Suprapubic skin (tissue), 4 donors: ENCODE measurements at places on chromosomes 4 and X.

GRCh38 chr4:152075253-152075928, 314.6 kb upstream of the GATB start:
- no peak for DNase-seq

GRCh38 chr4:15968551-15969300, 5.8 kb upstream of the FGFBP2 start:
- DNase-seq = no peak

DNA sequence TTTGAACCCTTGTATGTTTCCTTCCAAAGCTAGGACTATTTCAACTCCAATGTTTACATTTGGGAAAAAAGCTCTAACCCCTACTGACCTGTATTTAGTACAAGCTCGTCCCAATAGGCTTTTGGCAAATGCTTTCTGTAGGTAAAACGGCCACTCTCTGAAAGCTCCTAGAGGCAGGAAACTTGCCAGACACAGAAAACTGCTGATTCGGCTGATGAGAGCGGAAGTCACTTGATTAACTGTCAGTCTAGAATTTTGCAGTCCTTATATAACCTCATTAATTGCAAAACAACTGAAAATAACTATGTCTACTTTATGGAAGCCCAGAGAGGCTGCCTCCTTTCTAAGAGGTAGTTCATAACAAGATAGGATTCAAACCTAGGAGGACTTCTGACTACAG, 108.1 kb downstream of the TSPAN7 start:
- DNase-seq = no peak

DNA sequence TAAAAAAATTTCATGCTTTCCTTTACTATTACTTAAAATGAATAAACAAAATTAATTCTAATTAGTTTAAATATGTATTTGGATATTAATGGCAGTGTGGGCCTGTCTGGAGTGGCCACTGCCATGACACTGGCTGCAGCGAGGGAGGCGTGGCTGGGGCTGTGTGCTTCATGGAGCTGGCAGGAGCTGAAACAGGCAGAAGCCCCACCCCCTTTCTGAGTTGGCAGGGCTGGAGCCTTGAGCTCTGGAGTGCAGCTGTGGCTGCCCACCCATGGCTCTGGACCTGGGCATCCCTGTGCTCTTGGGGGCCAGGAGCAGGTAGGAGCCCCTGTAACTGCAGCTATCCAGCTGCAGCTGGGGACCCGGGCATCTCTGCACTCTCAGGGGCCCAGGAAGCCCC, 8.2 kb upstream of the HSD17B11 start:
- DNase-seq = no peak

- DNase-seq = no peak
These were observed 126.3 kb downstream of the GPAT3 start for GRCh38 chr4:83662204-83662603.

DNA sequence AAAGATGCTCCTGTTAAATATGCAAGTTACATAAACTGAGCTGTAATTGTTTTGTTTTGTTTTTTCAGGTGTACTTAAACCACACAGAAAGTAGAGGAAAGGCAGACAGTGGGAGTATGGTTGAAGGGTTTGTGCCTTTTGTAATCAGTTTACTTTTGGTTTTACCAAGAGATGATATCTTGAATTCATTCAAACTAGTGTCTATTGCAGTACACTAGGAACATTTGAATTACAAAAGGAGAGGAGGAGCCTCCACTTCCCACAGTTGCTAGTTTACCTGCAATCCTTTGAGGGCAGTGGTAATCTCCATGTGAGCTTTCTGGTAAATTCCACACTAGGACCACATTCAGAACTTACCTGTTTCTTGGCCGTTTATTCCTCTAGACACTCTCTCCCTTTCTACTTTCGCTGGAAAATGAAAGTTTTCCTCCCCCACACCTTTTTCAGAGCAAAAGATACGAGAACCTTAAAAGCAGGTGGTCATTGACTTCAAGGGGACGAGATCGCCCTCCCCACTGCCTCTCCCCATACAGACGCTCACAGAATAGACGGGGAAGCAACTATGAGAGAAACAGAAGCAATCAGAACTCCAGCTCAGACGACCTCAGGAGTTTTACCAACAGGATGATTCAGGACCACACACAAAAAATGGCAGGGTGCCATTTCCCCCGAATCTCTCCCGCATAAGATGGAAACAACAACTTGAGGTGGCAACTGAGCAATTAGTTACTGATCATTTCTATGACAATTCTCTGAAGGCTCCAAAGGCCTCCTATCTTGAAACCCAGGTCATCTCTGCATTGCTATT, 3.3 kb downstream of the RBM47 start:
- no peak for DNase-seq

DNA sequence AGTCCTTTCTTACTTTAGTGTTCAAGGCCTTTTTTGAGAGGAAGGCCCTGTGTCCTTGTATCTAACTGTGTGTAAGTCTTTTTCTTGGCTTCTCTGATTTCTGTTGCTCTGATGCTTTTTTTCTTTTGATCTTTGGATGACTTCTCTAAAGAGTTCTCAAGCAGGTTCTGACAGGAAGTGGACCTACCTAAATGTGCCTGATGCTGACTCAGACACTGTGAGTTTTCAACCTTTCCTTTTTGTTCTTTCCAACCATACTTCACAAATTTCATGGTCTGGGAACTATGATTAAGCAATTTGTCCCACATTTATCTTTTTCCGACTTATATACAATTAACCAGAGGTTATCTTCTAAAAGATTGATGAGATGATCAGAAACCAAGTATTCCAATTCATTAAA, 96.5 kb downstream of the SYTL5 start:
- no peak for DNase-seq

GRCh38 chr4:76562161-76562560, 127.1 kb downstream of the SHROOM3 start:
- DNase-seq = no peak

DNA sequence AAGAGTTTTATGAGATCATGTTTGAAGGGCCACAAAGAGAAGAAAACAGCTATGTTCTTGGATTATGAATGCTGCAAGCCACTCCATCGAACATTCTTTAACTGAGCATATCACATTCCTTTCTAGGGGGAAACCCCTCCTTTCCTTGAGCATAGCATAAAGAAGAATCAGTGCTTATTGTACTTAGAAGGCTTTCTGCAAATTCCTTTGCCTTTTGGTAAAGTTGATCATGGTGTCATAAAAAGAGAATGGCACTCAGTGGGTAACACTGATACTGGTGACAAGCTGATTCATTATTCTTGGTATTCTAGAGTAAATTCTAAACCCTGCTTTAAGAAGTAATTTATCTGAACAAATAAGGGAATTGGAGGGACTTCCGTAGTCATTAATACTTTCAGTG, 88.5 kb upstream of the GPR34 start:
- no peak for DNase-seq

DNA sequence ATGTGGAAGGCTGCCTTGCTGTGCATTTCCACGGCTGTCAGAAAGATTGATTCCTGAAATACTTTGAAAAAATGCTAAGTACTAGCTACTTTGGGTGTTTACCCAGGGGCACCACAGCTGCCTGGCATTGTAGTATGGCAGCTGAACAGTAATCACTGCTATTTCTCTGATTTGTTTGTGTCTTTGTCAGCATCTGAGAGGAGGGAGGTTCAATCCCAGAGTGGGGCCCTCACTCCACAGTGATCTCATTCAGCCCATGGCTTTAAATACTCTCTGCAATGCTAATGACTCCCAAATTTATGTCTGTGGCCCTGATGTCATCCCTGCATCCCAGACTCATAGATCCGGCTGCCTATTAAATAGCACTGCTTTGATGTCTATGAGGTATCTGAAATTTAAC, 575.3 kb upstream of the MAGEB2 start:
- no peak for DNase-seq

GRCh38 chr4:11469650-11470437, 41.1 kb upstream of the HS3ST1 start:
- DNase-seq = no peak

DNA sequence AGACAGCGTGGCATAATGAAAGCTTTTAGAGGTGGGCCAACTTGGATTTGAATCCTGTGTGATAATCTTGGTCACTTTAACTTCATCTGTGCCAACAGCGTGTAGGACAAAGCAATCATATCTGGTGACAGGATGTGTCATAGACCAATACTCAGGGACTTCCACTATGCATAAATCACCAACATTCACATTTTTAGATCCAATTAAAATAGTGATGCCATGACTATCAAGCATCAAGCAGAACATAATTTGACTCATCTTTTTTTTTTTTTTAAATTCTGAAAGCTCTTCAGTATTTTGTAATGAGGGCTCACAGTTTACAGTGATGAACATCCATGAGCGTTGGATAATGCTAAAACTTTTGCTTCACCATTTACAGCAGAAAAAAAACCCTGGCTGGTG, 27.3 kb upstream of the RAPGEF2 start:
- DNase-seq = no peak

GRCh38 chrX:14802943-14803710, 69.7 kb downstream of the FANCB start:
- DNase-seq = no peak

- no peak for DNase-seq
These were observed 549 bp upstream of the GLRB start for GRCh38 chr4:157075401-157075800.

DNA sequence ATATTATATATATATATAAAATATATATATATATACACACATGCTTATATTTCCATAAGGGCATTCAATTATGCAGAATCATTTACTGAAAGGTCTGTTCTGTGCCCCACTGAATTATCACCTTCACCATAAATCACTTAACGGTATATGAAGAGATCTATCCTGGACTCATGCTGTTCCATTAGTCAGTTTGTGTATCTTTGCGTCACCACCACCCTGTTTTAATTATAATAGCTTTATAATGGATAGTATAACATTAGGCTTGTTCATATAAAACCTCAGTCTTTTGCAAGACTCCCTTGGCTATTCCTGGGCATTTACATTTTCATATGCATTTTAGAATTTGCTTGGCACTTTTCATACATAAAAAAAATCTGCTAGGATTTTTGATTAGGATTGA, 19.1 kb downstream of the WDR17 start:
- DNase-seq = no peak

DNA sequence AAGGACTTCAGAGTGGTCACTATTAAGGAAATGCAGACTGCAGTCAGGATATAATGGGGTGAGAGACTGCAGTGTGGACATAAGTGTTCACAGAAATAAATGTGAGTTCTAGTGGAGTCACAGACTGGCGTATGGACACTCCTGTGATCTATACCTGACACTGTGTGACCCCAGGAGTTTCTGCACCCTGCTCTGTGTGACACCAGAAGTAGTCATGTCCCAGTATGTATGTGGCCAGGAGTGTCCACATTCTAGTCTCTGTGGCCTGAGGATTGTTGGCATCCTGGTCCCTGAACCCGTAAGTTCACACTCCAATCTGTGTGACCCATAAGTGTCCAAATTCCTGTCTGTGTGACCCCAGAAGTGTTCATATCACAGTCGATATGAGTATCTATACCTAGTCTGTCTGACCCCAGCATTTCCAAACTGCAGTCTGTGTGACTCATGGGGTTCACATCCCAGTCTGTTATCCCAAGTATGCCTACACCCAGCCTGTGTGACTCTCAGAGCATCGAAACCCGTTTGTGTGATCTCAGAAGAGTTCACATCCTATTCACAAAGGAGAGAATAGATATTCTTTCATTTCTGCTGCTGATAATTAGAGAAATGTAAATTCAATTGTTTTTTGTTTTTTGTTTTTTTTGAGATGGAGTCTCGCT, 16.3 kb downstream of the WDR13 start:
- no peak for DNase-seq

- DNase-seq = no peak
These were observed 242.2 kb upstream of the PCDH18 start for GRCh38 chr4:137774501-137774900.

GRCh38 chrX:786441-786881, 155.9 kb downstream of the SHOX start:
- DNase-seq = no peak

- DNase-seq = no peak
These were observed 96.0 kb upstream of the C1GALT1C1 start for GRCh38 chrX:120725874-120726273.

DNA sequence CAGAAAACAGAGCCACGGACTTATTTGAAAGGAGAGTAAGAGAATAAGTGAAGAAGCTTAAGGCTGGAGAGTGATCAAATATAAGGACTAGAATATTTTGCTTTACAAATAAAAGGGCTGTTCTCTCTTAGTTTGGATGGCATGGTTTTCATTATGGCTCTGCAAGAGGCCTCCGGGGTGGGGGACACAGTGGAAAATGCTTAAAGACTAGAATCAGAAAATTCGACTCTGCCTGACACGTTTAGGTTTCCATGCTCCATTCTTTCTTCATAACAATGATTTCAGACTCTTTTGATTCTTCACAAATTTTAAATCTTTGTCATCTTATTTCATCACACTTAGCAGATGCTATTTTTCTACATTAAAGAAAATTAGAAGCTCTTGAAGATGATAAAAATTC, 632.4 kb upstream of the BOD1L1 start:
- DNase-seq = no peak

- no peak for DNase-seq
These were observed 30.7 kb upstream of the PROM1 start for GRCh38 chr4:16114546-16114945.

- no peak for DNase-seq
These were observed 225.8 kb upstream of the GIMD1 start for GRCh38 chr4:106594291-106594952.

DNA sequence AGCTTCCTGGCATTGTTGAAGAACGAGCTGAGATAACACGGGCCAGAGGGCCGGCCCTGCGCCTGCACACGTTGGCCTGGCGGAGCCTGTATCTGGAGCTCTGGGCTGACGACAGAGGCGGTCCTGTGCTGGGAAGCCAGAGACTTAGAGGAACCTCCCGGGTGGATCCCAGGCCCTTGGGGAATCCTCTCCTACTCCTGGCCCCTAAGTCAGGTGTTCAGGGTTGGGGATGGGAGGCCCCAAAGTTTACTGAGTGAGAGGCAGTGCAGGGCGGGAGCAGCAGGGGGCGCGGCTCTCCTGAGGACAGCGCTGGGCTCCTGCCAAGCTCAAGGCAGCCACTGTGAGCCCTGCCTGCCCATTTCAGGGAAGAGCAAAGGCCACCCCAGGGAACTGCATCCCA, 2.5 kb upstream of the HTRA3 start:
- DNase-seq = peak; percentile 89

DNA sequence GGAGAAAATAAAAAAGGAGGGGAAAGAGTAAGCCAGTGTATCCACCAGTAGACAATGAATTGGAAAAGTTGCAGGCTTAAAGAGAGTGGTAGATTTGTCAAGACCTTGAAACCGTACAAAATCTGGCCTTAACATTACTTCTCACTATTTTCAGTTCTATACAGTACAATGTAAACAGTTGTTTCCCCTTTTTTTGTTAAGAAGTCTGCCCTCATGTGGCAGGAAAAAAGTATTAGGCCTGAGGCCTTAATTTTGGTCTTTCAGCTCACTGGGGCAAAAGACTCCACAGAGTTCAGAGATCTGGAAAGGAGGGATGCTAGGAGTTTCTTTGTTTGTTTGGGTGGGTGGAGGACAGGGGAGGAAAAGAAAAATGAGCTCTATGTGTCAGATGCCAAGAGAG, 92.8 kb upstream of the CCDC160 start:
- no peak for DNase-seq

GRCh38 chrX:132118358-132118757, 9.5 kb downstream of the FRMD7 start:
- DNase-seq = no peak
